HepG2 (cell line): ENCODE measurements at places on chromosomes 11 and 22.

DNA sequence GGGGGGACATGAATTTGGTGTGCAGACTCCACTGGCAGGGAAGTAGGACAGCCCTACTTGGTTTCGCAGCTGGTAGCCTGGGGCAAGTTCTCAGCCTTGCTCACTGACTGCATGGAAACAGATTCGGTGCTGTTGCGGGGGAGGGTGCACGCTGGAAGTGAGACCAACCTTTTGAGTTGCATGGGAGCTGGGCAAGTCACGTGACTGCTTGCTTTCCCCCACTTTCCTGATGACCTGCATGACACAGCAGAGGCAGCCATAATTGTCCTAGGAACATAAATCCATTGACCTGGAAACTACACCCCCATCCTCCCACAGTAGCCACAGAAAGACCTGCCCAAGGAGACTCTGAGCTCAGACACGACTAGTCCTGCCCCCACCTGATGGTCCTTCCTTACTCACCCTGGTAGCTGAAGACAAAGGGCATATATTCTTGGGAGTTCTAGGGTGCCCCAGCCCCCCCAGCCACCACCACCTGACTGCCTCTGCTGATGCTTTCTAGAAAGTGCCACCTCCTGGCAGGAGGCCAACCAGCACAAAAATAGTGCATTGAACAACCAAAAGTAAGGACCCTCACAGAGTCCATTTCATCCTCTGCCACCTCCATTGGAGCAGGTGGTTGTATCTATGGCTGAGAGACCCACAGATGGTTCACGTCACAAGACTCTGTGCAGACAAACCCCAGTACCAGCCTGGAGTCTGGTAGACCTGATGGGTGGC, 4.1 kb upstream of the HBG2 start:
- DNase-seq, result no peak

DNA sequence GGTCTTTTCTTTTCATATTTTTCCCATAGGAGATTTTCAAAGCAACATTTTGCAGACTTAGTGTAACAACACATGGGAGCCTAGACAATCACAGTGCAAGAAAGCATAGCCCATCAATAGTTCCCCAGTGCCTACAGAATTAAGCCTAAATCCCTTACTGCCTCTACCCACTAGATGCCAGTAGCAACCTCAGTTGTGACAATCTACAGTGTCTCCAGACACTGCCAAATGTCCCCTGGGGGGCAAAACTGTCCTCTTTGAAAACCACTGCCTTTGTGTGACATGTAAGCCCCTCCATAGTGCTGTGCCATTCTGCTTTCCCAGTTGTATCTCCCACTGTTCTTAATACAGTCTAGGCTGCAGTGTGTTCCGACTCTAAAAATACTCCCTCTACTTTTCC, 1329.0 kb downstream of the LRRC4C start:
- no peak for DNase-seq

DNA sequence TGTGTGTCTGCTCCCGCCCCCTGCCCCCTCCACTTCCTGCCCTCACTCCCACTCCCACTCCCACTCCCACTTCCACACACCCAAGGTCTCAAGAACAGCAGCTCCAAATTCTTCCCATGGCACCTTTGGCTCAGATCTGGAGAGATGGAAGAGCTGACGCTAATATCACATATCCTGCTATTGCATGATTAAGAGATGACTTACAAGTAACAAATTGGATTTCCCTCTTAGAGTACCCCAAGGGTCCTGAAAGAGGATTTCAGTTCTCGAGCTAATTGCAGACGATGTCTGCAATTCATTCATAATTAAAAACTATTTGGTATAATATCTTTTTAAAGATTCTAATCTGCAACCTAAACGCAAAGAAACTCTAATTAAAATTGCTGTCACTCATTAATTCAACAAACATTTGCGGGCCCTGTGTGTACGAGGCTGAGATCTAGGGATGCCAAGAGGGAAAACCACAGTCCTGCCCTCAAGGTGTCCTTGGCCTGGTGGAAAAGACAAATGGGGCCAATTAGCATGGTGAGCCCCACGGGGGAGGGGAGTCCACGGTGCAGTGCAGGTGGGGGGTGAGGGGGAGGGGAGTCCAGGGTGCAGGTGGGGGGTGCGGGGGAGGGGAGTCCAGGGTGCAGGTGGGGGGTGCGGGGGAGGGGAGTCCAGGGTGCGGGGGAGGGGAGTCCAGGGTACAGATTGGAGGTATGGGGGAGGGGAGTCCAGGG, 50.3 kb downstream of the CELSR1 start:
- DNase-seq, result no peak

DNA sequence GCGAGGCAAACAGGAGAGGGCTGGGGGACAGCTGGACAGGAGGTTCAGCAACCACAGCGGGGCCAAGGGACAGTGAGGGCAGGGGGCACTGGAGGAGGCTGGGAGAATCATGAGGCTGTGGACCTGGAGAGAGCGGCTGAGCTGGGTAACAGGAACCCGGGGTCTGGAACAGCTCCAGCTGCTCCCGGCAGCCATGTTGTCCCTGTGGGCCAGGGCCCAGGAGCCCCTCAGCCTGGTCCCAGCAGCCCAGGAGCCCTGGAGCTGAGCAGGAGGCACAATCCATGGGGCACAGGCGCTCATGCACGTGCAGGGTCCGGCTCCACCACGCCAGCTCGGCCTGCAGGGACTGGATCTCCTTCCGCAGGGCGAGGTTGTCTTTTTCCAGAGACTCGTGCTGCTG, 7.4 kb downstream of the BATF2 start:
- no peak for DNase-seq

DNA sequence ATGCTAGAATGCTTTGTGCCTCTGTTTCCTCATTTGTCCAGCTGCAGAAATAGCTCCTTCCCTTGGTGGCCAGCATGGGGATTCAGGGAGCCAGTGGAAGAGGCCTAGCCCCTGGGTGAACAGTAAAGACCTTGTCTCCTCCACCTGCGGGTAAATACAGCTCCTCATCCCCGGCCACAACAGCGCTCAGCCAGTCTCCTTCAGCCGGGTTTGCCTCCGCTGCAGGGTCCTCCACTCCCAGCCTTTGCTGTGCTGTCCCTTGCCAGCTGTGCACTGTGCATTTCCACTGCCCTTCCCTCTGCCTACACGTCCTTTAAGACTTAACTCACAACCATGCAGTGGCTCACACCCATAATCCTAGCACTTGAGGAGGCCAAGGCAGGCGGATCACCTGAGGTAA, 1.5 kb upstream of the CDC42EP1 start:
- DNase-seq, result no peak

GRCh38 chr22:17199003-17199731, 20.1 kb downstream of the ADA2 start:
- no peak for DNase-seq

GRCh38 chr11:64767344-64768299, 7.8 kb upstream of the PYGM start:
- DNase-seq, result peak; percentile 67
